Bladder microvascular endothelial cell (primary cell): ENCODE measurements at places on chromosomes 4 and X. TPM values are rescaled to one million over a fixed set of nuclear protein-coding genes. Genes with fewer than 3 reads are reported as not detected.

FOXP3 gene
- total RNA-seq: not detected in 2 replicates

FOXO4 gene
- 6.8 and 7.2 TPM in 2 replicates for total RNA-seq

FREM3 gene
- total RNA-seq: 0.32 and 0.76 TPM in 2 replicates

CXorf65 gene
- total RNA-seq: not detected in 2 replicates

TRIM60 gene
- total RNA-seq: not detected in 2 replicates

IL3RA gene
- 47.8 and 78.2 TPM in 2 replicates for total RNA-seq

GYPA gene
- not detected in 2 replicates for total RNA-seq

EMCN gene
- total RNA-seq: 62.5 and 131 TPM in 2 replicates

KLB gene
- 0.06 TPM in 1 of 2 replicates, not detected in the other for total RNA-seq

CCNB3 gene
- total RNA-seq: 0.16 and 0.19 TPM in 2 replicates

SERPINA7 gene
- not detected in 2 replicates for total RNA-seq

F8 gene
- total RNA-seq: 2.4 and 3.1 TPM in 2 replicates

TECRL gene
- not detected in 2 replicates for total RNA-seq

NDST3 gene
- 0.16 and 5.9 TPM in 2 replicates for total RNA-seq

MAGEB10 gene
- not detected in 2 replicates for total RNA-seq

FAM50A gene
- 64.9 and 118 TPM in 2 replicates for total RNA-seq

BDH2 gene
- total RNA-seq: 22.8 and 27.6 TPM in 2 replicates

AMTN gene
- total RNA-seq: not detected in 2 replicates

NPY2R gene
- total RNA-seq: 0.13 TPM in 1 of 2 replicates, not detected in the other

ADGRG4 gene
- total RNA-seq: under 0.01 and 0.06 TPM in 2 replicates

CDX4 gene
- not detected in 2 replicates for total RNA-seq

FAM47E gene
- total RNA-seq: 0.38 TPM in 1 of 2 replicates, not detected in the other

DRP2 gene
- 0.06 TPM in 1 of 2 replicates, not detected in the other for total RNA-seq

GUCY1A1 gene
- total RNA-seq: 0.65 and 33.7 TPM in 2 replicates

STATH gene
- total RNA-seq: not detected in 2 replicates

ARMCX6 gene
- 27.0 and 42.2 TPM in 2 replicates for total RNA-seq

ASB5 gene
- total RNA-seq: not detected in 2 replicates

MAGEA8 gene
- not detected in 2 replicates for total RNA-seq

AMOT gene
- 0.97 and 5.0 TPM in 2 replicates for total RNA-seq

CYBB gene
- not detected in 2 replicates for total RNA-seq
